ENCODE measurements at places on chromosomes 3 and 15.

GRCh38 chr3:131806736-131807135 lies 228.1 kb downstream of the CPNE4 start:
- no peak for DNase-seq

GRCh38 chr15:101536875-101537405 lies 47.4 kb upstream of the PCSK6 start:
- no peak for DNase-seq

GRCh38 chr3:146968204-146968651 lies 363.1 kb upstream of the PLSCR5 start:
- no peak for DNase-seq

DNA sequence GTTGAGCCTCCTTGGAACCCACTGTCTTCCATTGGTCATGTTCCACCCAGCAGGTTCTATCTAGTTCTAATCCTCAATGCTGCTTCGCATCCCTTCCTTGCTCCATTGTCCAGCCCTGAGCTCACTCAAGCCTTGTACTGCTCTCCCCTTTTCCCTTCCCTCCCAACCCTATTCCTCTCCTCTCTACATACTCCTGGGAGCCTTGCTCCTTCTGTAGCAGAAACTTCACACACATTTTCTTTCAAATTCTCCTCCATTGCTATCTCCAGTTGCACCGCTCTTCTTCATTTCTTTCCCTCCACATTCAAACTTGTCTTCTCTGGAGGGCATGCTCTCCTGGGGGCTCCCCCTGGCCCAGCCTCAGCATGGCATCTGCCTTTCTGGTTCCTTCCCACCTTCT lies 14.5 kb downstream of the NR1I2 start:
- no peak for DNase-seq

DNA sequence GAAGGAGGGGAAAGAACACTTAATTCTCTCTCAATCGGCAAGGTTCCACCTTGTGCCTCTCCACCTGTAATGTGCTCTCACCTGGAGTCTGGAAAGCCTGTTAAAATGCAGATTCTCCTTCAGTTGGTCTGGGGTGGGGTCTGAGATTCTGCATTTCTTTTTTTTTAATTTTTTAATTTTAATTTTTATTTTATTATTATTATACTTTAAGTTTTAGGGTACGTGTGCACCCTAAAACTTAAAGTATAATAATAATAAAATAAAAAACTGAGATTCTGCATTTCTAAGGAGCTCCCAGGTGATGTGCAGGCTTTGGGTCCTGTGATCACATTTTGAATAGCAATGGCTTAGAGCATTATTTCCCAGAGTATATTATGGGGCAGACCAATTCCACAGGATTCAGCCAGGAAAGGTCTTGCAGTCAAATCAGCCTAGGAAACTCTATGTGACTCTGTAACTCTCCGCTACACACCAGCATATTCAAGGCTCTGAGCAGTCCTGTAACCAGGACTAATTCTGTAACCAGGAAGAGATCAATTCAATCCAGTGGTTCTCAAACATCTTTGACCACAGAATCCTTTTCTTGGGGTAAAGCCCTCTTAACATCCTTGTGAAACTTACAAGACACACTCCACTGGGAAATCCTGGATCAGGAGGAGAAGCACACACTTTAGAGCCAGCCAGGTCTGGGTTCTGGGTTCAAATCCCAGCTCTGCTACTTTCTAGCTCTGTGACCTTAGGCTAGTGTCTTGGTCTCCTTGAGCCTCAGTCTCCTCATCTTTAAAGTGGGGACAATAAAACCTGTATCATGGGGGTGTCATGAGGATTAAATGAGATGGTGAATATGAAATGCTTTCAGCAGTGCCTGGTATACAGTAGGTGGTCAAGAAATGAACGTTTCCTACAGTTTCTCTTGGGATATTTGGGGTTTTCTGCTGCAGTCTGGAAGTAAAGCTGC lies 62.3 kb upstream of the SEC13 start:
- DNase-seq = no peak

GRCh38 chr3:28485164-28485563 lies 136.5 kb upstream of the AZI2 start:
- no peak for DNase-seq

DNA sequence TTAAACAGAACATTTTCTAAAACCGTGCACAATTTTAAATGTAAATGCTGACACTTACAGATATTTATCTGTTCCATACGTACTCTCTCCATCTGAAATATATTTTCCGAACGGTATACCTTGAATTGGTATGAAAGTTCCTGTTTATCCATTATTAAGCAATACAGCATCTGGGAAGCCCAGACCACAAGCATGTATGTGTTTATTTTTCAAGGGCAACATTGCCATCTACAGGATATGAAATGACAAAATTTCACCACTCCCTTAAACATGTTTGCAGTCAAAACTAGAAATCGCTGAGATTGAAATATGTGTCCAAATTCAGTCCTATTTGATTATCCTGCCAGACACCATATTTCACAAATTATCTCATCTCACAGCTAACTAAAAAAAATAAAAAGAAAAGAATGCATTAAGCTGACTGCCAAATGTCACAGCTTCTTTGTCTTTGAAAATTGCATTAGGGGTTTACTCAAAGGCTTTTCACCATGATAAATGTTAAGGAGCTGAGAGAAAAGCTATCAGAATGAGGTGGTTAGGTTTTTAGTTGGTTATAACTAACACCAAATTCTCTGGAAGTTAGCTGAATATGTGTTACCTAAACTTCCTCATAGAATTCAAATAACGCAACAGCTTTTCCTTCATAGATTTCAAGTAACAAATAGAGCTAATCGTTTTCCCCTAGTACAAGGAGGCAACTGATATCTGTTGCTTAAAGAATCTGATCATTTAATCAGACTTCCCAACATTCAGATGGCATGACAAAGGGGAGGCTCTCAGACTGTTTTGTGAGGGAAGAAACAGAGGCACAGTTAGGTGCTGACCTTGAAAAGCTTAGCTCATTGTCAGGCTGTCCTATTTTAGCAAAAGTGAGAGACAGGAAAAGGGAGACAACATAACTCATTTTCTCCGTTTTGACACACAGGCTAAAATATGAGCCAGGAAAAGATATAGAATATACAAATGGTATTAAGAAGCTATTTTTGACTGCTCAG lies 533.1 kb downstream of the TBL1XR1 start:
- DNase-seq = no peak

GRCh38 chr3:44284949-44285348 lies 43.3 kb downstream of the TOPAZ1 start:
- no peak for DNase-seq

DNA sequence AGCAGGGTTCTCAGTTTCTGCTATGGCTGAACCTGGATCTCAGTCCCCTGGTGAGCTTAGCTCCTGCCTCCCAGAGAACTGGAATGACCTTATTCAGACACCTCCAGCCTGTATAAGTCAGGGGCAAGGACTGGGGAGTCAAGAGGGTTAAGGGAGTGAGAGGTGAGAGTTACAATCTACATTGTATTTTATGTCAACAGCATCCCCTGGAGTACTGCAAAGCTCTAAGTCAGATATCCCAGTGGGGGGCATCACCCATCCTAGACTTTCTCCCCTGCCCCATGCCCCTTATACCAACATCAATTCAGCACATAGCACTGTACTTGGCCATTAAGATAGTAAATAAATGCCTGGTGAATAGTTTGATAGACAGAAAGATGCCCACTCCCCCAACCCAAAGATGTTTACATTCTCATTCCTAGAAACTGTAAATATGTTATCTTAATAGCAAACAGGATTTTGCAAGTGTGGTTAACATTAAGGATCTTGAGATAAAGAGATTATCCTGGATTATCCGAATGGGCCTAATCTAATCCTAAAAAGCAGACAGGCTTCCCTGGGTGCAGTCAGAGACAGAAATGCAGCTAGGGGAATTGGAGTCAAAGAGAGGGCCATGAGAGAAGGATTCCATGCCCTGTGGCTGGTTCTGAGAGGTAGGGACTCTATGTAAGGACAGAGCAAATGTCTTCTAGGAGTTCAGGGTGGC lies 132.3 kb upstream of the RASGRP1 start:
- DNase-seq = no peak

DNA sequence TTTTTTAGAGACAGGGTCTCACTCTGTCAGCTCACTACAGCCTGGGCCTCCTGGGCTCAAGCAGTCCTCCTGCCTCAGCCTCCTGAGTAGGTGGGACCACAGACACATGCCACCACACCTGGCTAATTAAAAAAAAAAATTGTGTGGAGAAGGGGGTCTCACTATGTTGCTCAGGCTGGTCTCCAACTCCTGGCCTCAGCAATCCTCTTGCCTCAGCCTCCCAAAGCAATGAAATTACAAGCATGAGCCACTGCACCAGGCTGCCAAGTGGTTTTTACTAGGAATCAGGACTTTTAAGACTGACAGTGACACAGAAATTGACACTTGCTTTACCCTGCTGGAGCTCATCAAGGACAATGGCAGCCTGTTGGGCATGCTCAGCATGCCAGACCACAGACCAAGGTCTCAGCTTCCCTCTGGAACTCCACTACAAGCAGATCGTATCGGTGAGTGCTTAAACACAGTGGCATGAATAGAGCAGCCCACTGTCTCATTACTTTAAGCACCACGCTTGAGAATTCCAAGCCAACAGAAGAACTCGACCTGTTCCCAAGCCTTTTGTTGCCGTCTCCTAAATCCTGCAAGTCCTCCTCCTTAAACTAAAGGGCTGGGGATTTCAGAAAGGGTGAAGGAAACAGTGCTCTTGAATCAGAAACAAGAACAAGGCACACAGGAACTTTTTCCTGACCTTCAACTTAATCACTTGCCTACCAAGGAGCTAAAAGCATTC lies 41.4 kb downstream of the EOMES start:
- DNase-seq = no peak

- no peak for DNase-seq
Measured at GRCh38 chr15:77282333-77282732, 137.6 kb downstream of the PEAK1 start.

DNA sequence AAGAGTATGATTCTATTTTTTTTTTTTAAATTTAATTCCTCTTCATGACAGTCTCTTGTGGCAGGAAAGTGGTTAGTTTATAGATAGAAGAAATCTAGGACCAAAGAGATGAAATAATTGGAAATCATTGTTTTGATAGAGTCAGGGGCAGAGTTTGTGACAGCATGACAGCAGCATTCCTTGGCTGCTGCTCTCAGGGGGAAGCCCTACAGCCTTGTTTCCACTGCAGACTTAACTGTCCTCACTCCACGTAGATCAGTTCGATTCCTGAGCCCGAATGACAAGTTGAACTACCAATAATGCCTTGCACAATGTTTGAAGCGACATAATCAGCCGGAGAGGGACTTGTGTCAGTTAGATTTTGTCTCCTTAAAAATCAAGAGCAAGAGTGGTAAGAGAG lies 189.0 kb upstream of the ICE2 start:
- no peak for DNase-seq

GRCh38 chr3:160904691-160905090 lies 148.7 kb downstream of the PPM1L start:
- DNase-seq = no peak

DNA sequence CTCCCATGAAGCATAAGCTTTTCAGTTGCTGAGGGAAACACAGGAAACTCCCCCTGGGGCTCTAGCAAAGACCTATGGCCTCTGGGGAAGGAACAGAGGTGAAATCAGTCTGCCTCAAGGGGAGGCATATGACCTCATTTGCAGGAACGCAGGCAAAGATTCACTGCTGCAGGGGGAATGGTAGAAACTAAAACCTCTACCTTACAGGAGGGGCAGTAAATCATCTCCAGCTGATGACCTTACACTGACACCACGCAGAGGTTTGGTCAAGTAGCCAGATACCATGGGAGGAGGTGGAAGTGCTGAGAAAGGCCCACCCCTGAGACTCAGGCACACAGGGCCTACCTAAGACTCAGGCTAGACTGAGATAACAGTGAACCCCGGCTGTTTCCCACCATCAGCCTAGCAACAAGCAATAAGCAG lies 81.1 kb downstream of the RAD18 start:
- DNase-seq = no peak

All from stimulated activated CD4-positive, alpha-beta T cell treated with anti-CD3 and anti-CD28 coated beads, Interleukin-12 subunit alpha, Interleukin-12 subunit beta, amount 100 ng/mL, for 48 hours (primary cell).